Activated CD4-positive, alpha-beta T cell treated with anti-CD3 and anti-CD28 coated beads, Interleukin-10, Interleukin-2, amounts not matched to agents 100 ng/mL and 50 ng/mL, durations not matched to agents 16 hours and 8 hours (primary cell): ENCODE measurements at places on chromosomes 7 and 10.
A peak's percentile ranks its signal among the peaks of the same experiment; 100 is the strongest.

GRCh38 chr10:76291885-76292284 is 860.5 kb downstream of the LRMDA start:
- no peak for DNase-seq

- no peak for DNase-seq
These were observed 1.5 kb downstream of the PKD1L1 start for GRCh38 chr7:47946581-47947354.

GRCh38 chr10:113132591-113133121 is 182.6 kb downstream of the TCF7L2 start:
- no peak for DNase-seq

GRCh38 chr7:106600569-106601373 is 60.2 kb downstream of the CCDC71L start:
- DNase-seq: no peak

- DNase-seq: no peak
These were observed at the start of gene LRMDA for GRCh38 chr10:75431180-75432111. LRMDA (plus strand) TSS chr10:75431624.

GRCh38 chr7:41002741-41003610 is 699.9 kb downstream of the INHBA start:
- peak; percentile 25 for DNase-seq

- DNase-seq: no peak
These were observed 86.5 kb downstream of the C10orf105 start for GRCh38 chr10:71632896-71633600.

DNA sequence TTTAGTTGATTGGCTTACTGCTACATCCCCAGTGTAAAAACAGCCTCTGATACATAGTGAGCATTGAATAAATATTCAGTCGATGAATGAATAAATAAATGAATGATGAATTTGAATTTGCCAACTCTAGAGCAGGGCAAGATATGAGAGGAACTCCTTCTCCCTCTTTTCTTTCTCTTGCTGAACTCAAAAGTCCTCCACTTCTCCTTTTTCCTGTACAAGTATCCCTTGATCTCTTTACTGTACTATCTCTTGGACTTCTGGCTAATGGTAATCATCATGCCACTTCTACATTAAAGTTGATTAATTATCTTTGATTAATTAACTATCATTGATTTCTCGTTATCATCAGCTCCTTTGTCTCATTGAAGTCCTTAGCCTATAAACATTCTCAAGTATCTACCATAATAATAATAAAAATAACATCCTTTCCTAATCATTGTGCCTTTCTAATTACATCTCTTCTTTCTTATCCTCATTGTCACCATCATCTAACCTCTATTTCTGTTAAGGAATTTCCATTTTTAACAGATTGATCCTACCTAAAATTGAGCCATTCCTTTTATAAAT is 10.6 kb downstream of the CPED1 start:
- no peak for DNase-seq

DNA sequence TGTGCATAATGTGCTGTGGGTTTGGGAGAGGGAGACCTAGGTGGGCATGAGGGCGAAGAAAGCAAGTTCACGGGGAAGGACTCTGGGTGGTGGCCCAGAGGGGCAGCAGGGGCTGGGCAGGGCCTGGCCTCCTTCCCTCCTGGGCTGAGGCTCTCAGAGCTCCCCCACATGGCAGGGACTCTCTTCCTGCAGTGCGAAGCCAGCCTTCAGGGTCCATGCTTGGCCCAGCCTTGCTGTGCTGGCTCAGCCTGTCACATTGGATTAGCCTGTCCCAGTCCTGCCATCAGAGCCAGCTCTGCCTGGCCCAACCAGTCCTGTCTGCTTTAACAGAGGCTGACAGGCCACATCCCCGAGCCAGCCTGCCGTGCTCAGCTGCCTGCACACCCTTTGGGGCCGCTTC is 20.4 kb upstream of the ZNF488 start:
- no peak for DNase-seq

DNA sequence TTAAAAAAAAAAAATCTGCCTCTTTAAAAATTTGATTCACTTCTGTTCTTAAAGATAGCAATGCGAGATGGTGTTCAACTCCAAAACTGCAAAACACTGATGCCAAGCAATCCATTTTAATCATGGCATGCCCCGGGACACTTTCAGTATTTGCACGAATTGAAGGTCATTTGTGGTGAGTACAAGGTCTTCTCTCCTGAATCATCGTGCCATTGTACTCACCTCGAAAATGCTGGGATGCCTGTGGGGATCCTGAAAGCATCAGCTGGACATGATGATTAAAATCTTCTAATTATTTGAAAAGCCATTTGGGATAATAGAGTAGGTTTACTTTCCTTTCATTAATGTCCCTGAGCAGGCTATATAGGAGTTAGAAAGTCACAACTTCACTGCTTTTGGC is 125.1 kb upstream of the NRP1 start:
- DNase-seq: no peak

DNA sequence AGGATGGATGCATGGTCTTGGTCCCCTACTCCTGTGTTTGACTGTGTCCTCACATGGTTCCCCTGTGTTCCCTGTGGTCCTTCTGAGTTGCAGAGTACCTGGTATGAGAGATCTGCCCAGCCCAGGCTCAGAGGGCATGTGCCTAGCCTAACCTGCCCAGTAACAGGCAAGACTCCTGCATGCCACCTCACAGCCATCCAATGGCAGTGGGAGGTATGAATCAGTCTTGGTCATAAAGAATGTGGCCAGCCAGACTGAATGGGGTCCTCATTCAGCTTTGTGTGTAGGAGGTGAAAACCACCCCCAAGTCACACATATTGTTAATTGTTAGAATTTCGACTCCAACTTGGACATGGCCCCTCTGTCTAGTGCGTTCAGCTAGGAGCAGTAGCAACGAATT is 17.2 kb upstream of the GPR158 start:
- DNase-seq: no peak

DNA sequence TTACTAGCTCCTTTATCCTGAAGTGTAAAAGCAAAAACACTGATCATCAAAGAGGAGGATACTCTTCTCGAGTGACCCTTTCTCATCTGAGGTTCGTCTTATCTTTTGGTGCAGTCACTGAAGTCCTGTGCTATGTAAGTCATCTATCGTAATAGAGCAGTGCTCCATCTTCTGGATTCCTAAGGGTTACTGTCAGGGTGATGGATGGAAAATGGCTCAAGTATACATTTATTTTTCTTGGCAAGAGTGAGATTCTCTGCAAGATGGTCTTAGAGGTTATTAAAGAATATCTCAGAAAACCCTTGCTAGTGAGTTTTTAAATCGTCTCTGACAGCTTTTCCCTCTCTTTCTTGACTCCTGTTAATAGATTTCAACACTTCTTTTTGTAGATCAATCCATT is 12.4 kb downstream of the PRKG1 start:
- DNase-seq: no peak

DNA sequence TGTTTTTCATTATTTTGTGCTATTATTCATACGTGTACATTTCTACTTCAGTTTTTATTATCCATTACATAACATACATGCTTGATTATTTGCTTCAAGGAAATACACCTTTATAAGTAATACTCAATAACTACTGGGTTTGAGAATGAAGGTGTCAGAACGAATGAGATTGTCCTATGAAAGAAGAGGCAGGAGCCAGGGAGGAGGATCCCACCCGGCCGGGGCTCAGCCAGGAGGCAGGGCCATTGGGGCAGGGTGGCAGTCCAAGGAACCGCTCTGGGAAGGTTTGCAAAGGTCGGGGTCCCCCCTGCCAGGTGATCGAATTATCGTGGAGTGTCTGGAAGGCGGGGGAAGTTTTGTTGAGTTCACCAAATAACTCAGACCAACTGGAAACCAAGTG is 9.1 kb downstream of the TRIM56 start:
- no peak for DNase-seq

GRCh38 chr7:128204455-128204854 is 36.6 kb upstream of the LEP start:
- DNase-seq: no peak

DNA sequence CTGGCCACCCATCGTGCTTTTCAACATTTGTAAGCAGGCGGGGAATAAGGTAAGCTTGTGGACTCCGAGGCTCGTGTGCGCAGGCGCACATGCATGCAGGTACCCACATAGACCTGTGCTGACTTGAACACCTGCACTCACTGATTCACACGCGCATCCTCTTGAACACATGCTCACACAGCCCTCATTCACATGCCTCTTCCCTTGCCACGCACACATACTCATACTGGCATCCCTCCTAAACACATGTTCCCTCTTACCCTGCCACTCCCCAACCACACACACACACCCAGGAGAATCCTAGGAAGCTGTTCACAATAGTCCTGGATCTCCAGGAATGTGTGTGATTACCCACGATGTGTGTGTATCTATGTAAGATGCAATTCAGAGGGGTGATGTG is 44.1 kb upstream of the LBX1 start:
- no peak for DNase-seq

GRCh38 chr10:19654576-19654975 is 161.7 kb upstream of the PLXDC2 start:
- no peak for DNase-seq

DNA sequence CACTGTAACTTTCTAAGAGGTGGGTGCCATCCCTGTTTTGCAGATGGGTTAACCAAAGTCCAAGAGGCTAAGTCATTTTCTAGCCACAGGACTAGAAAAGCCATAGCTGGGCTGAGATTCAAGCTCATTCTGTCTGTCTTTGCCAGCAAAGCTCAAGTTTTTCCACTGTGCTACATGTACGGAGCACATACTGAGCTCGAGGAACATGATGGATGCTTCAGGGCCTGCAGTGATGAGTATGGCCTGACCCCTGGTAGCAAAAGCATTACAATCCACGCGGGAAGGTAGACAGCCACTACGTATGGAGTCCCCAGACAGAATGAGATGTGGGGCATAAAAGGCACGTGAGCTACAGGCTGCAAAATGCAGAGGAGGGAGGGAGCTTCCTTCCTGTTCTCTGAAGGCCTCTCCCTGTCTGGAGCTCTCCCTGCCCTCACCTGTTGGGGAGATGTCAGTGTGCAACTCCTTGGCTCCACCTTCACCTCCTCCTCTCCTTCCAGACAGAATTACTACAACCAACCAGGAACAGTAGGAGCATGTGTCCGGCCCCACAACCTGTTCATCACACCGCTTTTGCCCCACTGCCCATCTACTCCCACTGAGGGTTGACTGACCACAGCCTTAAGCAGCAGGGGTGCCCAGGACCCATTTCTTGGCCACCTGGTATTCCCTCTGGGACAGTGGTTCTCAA is 16.4 kb downstream of the ITPRIP start:
- no peak for DNase-seq

- no peak for DNase-seq
These were observed 34.7 kb upstream of the HPS1 start for GRCh38 chr10:98481404-98481945.

DNA sequence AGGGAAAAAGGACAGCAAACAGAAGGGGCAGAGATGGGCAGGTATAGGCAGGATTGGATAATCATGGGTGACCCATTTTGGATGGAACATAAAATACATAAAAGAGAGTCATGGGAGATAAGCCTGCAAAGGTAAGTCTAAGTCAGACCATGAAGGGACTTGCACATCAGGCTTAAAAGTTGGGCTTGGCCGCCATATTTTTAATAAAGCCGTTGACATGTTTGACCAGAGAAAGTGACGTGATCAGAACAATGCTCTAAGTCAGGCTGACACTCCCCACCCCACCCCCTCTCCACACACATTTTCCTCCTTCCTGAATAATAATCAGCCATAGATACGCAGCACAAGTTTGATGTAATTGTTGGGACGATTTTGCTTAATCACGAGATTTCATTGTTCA is 54.0 kb downstream of the MRPL32 start:
- no peak for DNase-seq

DNA sequence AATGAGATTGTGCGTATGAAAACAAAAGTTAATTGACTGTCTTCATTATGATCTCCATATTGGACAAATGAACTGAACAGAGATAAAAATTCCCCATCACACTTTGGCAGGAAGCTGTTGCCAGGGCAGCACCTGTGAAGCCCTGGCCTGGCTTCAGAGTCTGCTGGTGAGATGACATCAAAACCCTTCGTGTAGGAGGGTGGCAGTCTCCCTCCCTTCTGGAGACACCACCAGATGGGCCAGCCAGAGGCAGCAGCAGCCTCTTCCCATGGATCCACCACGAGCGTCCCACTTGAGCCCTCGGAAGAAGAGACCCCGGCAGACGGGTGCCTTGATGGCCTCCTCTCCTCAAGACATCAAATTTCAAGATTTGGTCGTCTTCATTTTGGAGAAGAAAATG is at the start of gene DNTT:
Gene DNTT, plus strand, starts transcription at position 205 of the 400 bp plus-strand sequence. Its CDS starts 64 bp downstream, at position 269.
- DNase-seq: no peak

GRCh38 chr10:9781666-9782065 is 1236.0 kb upstream of the CELF2 start:
- no peak for DNase-seq

DNA sequence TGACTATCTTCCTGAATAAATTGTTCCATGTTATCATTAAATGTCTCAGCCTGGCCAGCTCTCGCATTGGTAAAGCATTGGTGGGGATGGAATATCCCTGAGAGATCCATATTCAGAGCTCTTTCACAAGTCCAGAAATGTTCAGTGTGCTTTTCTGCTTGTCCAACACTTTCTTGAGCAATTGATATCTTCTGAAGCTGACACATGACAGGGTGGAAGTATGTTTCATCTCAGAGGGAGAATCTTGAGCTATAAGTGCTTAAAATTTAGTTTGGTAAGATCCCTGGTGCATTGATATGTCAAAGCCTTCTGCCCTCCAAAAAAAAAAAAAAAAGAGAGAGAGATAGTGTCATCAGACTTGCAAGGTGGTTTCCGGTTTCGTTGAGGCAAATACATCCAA is 7.4 kb downstream of the IFIT3 start:
- no peak for DNase-seq

DNA sequence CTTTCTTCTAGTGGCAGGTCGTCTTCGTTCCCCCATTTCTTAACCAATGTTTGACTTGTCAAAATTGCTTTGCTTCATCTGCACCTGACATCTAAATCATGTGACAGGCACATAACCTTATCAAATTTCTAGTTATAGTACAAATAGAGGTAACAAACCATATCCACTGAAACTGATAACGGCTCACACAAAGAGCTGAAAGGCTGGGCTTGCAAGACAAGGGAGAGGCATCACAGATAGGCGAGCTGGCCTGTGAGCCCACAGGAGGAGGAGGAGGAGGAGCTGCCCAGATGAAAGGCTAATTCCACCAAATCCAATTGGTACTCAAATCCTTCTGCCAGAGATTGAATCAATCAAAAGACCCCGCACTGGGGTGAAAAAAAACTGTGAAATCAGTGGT is 80.2 kb upstream of the NEBL start:
- no peak for DNase-seq

DNA sequence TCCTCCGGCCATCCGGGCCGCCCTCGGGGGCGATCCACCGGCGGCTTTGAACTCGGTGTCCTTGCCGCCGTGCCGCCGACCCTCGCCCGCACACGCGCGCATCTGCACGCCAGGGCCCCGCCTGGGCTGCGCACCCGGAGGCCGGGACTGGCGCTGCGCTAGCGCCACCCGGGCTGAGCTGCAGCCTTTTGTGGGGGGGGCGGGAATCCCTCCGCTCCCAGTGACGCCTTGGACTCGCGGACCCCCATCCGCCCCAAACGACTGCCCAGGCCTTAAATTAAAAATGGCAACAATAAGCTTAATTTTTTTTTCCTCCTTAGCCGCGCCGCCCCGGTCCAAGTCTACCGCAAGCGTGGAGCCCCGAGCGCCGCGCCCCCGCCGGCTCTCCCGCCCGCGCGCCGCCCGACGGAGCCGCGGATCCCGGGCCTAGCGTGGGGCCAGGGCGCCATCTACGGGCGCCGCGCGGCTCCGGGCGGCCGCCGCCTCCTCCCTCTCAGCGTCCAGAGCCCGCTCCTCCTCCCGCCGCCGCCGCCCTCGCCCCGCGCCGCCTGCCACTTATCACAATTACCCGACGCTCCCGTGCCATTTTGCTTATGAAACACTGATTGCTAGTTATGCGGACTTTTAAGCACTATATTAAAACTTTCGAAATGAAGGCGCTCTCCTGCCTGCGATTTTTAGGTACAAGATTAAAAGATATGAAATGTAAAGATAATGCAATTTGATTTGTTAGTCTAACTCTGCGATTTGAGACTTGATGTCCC is 7.5 kb upstream of the EBF3 start:
- DNase-seq: peak; percentile 54
